Activated CD4-positive, alpha-beta T cell treated with anti-CD3 and anti-CD28 coated beads, Interleukin-10, Interleukin-2, amounts not matched to agents 100 ng/mL and 50 ng/mL, durations not matched to agents 16 hours and 8 hours (primary cell): ENCODE measurements at places on chromosomes 5 and 9.
A peak's percentile ranks its signal among the peaks of the same experiment; 100 is the strongest.

GRCh38 chr5:135810188-135810943 is 24.1 kb upstream of the SLC25A48 start:
- DNase-seq, result no peak

GRCh38 chr5:137833463-137833862 is 34.2 kb upstream of the MYOT start:
- DNase-seq, result no peak

- peak; percentile 35 for DNase-seq
Observed at GRCh38 chr9:110217656-110218099, 9.7 kb upstream of the C9orf152 start.

GRCh38 chr9:121284733-121285451 is 16.9 kb downstream of the GSN start:
- no peak for DNase-seq

DNA sequence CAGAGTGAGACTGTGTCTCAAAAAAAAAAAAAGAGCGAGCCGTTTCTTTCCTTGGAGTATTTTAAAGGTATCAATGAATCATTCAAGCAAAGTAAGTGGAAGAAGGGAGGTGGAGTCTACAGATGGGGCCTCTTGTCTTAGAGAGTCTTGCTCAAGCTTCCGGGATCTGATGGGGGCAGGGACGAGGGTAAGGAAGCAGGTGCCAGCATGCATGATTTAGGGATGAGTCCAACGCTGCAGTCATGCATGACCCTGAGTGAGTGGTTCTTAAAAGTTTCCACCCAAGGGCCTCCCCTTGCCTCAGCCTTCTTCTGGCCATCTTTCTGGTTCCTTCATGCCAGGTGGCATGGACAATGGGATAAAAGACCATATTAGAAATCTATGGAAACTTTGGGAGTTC is 79.6 kb downstream of the MYO10 start:
- DNase-seq, result no peak

DNA sequence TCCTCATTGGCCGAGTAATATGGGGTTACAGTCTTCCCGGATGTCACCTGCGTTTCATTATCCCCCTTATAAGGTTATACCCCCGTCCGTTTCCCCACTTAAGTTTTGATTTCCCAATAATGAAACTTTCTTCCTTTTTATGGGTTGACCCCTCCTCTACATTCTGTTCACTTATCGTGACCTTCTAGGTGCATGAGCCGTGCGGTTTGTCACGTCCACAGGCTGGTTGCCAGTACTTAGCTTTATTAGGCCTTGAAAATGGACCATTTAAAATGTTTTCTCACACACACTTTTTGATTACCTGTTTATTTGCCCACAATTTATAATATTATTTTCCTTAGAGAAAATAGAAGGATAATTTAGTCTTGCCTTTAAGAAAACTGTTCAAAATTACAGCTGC is 111.5 kb downstream of the FAM174A start:
- DNase-seq, result no peak

GRCh38 chr5:110105692-110106091 is 416.0 kb downstream of the MAN2A1 start:
- no peak for DNase-seq

GRCh38 chr9:135500071-135500524 is 384 bp upstream of the MRPS2 start:
- no peak for DNase-seq

GRCh38 chr5:31192442-31192841 is 1.0 kb upstream of the CDH6 start:
- no peak for DNase-seq

DNA sequence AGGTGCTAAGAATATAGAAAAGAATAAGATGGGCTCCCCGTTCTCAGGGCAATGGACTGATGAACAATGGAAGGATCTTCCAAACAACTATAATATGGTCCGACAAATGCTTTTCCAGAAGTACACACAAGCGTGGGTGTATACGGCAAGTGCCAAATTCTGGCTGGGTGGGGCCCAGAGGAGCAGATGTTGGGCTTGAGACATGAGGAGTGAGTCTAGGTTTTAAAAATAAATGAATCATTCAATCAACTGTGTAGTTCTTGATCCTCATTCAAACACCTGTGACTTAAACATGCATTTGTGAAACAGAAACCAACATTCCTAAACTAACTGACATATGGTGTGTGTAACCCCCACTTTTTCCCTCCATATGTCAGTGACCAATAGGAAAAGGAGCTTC is 47.9 kb downstream of the MFAP3 start:
- no peak for DNase-seq

- no peak for DNase-seq
Observed at GRCh38 chr9:73753171-73753570, 601.5 kb downstream of the ANXA1 start.

DNA sequence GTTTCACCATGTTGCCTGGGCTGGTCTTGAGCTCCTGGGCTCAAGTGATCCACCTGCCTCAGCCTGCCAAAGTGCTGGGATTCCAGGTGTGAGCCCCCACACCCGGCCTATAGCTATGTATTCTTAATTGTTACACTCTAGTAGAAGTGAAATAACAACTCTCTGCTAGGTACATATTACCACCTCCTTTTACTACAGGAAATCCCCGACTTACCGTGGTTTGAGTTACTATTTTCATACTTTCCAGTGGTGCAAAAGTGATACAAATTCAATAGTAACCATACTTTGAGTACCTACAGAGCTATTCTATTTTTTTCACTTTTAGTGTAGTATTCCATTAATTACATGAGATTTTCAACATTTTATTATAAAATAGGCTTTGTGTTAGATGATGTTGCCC is 719 bp downstream of the ARL14EPL start:
- no peak for DNase-seq

GRCh38 chr5:170611449-170612090 is 107.8 kb downstream of the KCNIP1 start:
- no peak for DNase-seq
